ENCODE measurements at places on chromosomes 6 and 20. TPM values are rescaled to one million over a fixed set of nuclear protein-coding genes. Genes with fewer than 3 reads are reported as not detected.

MYCT1 gene
- total RNA-seq: 1.9 TPM

CCN2 gene
- 115 TPM for total RNA-seq

LAMA4 gene
- total RNA-seq: 35.1 TPM

SERINC1 gene
- total RNA-seq: 83.1 TPM

- H3K4me1 ChIP-seq: no peaks in the 10 kb centered on the region
- no peak overlapping the region for H3K4me3 ChIP-seq
- no peaks in the 10 kb centered on the region for H3K27me3 ChIP-seq
- H3K27ac ChIP-seq: no peak overlapping the region
- H3K36me3 ChIP-seq: no peaks in the 10 kb centered on the region
Measured at GRCh38 chr6:21885532-21886114, 292.1 kb downstream of the SOX4 start.

GRCh38 chr6:85756982-85757381 lies 114.3 kb upstream of the SYNCRIP start:
- H3K27me3 ChIP-seq: no peaks in the 10 kb centered on the region
- H3K4me1 ChIP-seq: no peaks in the 10 kb centered on the region
- DNase-seq: no peak
- H3K27ac ChIP-seq: no peak overlapping the region
- no peaks in the 10 kb centered on the region for H3K36me3 ChIP-seq

DNA sequence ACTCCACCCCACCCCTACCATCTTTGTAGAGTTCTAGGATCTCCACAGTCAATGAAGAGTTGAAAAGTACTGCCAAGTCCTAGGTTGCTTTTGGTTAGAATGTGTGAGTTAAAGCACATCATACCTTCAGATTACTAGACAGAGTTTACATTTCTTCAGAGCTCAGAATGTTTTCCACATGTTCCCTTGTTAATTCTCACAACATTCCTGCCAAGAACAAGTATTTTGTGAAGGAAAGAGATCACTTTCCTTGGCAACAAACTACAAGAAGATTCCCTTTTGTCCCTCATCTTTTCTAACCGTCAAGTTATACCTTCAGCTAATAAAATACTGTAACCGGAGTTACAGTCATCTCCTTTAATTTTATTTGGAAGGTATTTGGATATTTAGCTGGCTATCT lies 266.8 kb downstream of the ZFAND3 start:
- H3K4me1 ChIP-seq: no peaks in the 10 kb centered on the region
- H3K27me3 ChIP-seq: no peaks in the 10 kb centered on the region
- no peaks in the 10 kb centered on the region for H3K36me3 ChIP-seq
- DNase-seq: no peak
- H3K4me3 ChIP-seq: no peak overlapping the region
- no peak overlapping the region for H3K27ac ChIP-seq

- no peaks in the 10 kb centered on the region for H3K4me1 ChIP-seq
- H3K4me3 ChIP-seq: no peak overlapping the region
- H3K36me3 ChIP-seq: no peaks in the 10 kb centered on the region
Measured at GRCh38 chr6:109870089-109870410, 108.1 kb upstream of the GPR6 start.

GRCh38 chr20:36835453-36836198 lies 40.3 kb upstream of the TLDC2 start:
- peak overlapping the region; percentile 44 for H3K27ac ChIP-seq
- H3K27me3 ChIP-seq: no peaks in the 10 kb centered on the region
- H3K36me3 ChIP-seq: no peaks in the 10 kb centered on the region
- peak; percentile 94 for DNase-seq

GRCh38 chr20:43983359-43983758 lies 68.7 kb downstream of the TOX2 start:
- H3K27ac ChIP-seq: peak overlapping the region; percentile 87
- no peaks in the 10 kb centered on the region for H3K27me3 ChIP-seq
- peaks cover 4% of the 10 kb centered on the region for H3K4me1 ChIP-seq
- no peak overlapping the region for H3K4me3 ChIP-seq
- peak; percentile 90 for DNase-seq
- H3K36me3 ChIP-seq: no peaks in the 10 kb centered on the region

DNA sequence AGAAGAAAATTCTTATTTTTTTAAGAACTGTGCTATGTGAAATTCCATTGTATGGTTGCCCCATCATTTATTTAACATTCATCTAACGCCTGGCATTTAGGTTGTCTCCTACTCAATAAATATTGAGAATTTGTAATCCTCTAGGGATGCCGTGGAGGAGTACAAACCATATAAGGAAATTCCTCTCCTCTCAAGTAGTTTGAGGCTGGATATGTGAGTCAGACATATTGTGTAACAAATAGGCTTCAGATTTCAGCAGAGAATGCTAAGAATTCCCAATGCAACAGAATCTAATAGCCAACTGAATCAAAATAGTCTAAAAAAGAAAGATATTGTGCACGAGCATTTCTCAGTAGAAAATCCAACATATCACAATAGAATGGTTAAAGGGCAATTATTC lies 174.7 kb downstream of the OTOR start:
- H3K27me3 ChIP-seq: no peaks in the 10 kb centered on the region
- H3K27ac ChIP-seq: no peak overlapping the region
- no peaks in the 10 kb centered on the region for H3K4me1 ChIP-seq
- DNase-seq: no peak
- H3K36me3 ChIP-seq: no peaks in the 10 kb centered on the region

GRCh38 chr20:6282642-6283041 lies 159.8 kb upstream of the FERMT1 start:
- no peaks in the 10 kb centered on the region for H3K36me3 ChIP-seq
- no peaks in the 10 kb centered on the region for H3K4me1 ChIP-seq
- no peak overlapping the region for H3K27ac ChIP-seq
- no peak for DNase-seq

DNA sequence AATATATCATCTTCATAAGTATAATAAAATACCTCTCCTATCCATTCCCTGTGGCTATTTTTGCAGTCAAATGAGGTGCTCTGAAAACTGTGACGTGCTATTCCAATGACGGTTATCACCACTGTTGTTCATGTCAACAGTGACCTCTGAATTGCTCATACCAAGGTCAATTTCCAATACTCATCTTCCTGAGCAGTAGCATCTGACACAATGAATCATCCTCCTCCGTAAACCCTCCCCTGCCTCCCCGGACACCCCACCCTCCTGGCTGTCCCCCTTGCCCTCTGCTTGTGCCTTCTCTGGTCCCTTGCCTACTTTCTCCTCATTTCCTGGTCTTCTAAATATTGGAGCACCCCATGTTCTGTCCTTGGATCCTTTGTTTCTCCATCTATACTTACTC lies 77.7 kb upstream of the SLC22A23 start:
- no peak overlapping the region for H3K4me3 ChIP-seq
- H3K27me3 ChIP-seq: no peaks in the 10 kb centered on the region
- no peak for DNase-seq
- H3K27ac ChIP-seq: no peak overlapping the region
- no peaks in the 10 kb centered on the region for H3K4me1 ChIP-seq

DNA sequence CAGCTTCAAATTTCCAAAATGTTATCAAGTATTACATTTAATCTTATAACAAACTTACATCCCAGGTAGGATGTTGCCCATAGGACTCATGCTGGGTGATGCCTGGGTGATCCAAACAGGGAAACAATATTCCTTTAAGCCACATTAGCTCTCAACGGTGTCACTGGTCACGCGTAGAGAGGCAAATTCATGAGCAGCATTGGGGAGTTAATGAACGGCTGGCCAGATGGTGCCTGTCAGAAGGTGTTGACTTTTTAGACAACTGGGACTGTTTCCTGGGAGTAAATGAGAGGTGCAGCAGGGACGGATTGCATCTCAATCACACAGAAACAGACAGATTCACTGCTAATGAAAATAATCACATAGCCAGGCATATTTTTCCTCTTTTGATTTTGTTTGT lies 83.3 kb upstream of the ID4 start:
- no peaks in the 10 kb centered on the region for H3K27me3 ChIP-seq
- DNase-seq: no peak
- H3K36me3 ChIP-seq: no peaks in the 10 kb centered on the region
- no peaks in the 10 kb centered on the region for H3K4me1 ChIP-seq
- H3K4me3 ChIP-seq: no peak overlapping the region

DNA sequence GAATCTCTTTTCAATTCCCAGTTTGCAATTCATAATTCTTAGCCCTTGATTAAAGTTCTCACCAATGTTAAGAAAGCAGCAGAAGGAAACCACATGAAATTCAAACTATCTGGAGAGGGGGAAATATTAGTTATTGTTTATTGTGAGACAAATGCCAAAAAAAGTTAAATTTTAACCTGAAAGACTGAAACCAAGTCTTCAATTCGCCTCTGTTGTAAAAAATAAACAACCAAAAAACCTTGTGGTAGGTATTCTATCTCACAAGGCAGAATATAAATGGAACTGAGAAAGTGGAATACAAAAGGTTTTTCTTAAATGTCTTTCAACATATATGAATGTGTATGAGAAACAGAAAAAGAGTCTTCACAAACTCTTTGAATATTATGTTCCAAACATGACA lies 24.8 kb downstream of the TMX4 start:
- no peak for DNase-seq
- H3K27ac ChIP-seq: no peak overlapping the region
- H3K4me1 ChIP-seq: no peaks in the 10 kb centered on the region
- no peak overlapping the region for H3K4me3 ChIP-seq

GRCh38 chr20:13286607-13287006 lies 65.5 kb downstream of the ISM1 start:
- no peaks in the 10 kb centered on the region for H3K36me3 ChIP-seq
- no peak overlapping the region for H3K4me3 ChIP-seq
- no peaks in the 10 kb centered on the region for H3K27me3 ChIP-seq
- H3K27ac ChIP-seq: no peak overlapping the region
- DNase-seq: no peak

GRCh38 chr20:62486484-62486883 lies 10.7 kb upstream of the GATA5 start:
- no peaks in the 10 kb centered on the region for H3K4me1 ChIP-seq
- H3K4me3 ChIP-seq: no peak overlapping the region
- no peak for DNase-seq
- no peaks in the 10 kb centered on the region for H3K36me3 ChIP-seq

DNA sequence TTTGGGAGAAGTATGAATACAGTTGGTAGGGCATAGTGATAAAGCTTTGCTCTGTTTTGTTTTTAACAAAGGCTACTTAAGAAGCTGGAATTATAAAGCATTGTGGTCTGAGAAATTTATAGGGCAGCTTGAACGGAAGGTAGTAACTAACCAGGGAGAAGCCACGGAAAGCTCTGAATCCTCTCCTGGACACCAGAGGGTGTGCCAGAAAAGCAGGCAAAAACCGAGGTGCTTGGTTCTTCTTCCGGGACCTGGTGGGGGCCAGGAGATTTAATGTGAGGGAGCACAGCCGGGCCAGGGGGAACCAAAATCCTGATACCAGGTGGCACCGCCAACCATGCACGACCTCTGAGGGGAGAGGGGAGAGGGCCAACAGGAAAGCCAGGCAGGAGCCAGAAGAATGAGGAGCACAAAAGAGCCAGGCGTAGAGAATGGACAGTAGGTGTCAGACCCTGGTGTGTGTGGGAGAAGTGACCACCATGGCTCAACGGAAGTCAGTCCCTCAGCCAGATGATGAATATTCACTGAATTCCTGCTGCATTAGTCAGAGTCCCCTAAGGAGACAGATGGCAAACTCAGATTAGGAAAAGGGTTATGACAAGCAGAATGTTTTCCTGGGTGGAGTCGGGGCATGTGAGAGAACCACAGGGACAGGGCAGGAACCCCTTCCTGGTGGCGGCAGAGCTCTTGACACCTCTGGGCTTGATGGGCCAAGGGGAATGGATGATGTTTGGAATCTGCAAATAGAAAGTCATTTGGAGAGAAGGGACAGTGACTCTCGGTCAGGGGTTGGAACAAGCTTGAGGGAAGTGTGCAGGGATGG lies 262.3 kb downstream of the ZNF217 start:
- no peak overlapping the region for H3K27ac ChIP-seq
- no peaks in the 10 kb centered on the region for H3K36me3 ChIP-seq
- no peaks in the 10 kb centered on the region for H3K4me1 ChIP-seq
- H3K4me3 ChIP-seq: no peak overlapping the region

DNA sequence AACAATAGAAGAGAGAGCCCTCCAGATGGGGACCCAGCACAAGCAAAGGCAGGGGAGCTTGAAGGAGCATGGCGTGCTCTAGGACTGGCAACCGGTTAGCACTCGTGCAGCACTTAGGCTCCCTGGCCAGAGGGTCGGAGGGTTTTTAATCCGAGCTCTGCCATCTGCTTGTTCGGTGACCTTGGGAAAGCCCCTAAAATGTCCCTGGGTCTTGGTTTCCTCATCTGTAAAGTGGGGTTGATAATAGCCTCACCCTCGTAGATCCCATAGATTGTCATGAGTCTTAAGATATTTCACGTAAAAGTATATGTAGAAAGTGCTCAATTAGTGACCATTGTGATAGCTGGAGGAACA lies 16.6 kb upstream of the HCK start:
- H3K36me3 ChIP-seq: no peaks in the 10 kb centered on the region
- peaks cover 4% of the 10 kb centered on the region for H3K27me3 ChIP-seq
- no peak overlapping the region for H3K27ac ChIP-seq
- H3K4me3 ChIP-seq: no peak overlapping the region
- DNase-seq: no peak

- no peaks in the 10 kb centered on the region for H3K27me3 ChIP-seq
- H3K4me1 ChIP-seq: no peaks in the 10 kb centered on the region
- no peak overlapping the region for H3K27ac ChIP-seq
- no peak for DNase-seq
- H3K36me3 ChIP-seq: no peaks in the 10 kb centered on the region
- H3K4me3 ChIP-seq: no peak overlapping the region
Measured at GRCh38 chr6:43475516-43475915, 1.9 kb upstream of the TJAP1 start.

DNA sequence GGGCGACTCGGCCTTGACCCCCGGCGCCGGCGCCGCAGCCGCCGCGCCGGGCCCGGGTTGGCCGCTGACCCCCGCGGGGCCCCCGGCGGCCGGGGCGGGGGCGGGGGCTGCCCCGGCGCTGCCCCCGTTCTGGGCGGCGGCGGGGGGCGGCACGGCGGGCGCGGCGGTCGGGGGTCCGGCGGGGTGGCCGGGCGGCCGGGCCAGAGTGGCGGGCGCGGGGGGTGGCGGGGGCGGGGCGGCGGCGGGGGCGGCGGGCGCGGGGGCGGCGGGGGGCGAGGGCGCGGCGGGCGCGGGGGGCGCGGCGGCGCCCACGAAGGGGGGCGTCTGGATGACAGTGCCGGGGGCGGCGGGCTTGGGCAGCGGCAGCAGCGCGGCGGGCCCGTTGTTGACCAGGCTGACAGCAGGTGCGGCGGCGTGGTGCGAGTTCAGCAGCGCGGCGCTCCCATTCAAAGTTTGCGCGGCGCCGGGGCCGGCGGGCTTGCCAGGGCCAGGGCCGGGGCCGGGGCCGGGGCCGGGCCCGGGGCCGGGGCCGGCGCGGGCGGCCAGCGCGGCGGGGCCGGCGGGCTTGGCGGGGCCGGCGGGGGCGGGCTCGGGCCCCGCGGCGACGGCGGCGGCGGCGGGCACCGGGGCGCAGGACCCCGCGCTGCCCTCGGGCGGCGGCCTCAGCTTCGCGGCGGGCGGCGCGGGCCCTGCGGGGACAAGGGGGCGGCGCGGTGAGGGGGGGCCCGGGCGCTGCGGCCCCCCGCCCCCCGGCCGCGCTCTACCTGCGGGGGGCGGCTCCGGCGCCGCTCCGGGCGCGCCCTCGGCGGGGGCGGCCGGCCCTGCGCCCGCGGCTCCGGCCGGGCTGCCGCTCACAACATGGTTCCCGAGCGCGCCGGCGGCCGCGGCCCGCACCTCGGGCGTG lies 659 bp downstream of the TAF4 start:
- DNase-seq: no peak
- no peak overlapping the region for H3K27ac ChIP-seq
- no peaks in the 10 kb centered on the region for H3K36me3 ChIP-seq
- H3K4me3 ChIP-seq: peak overlapping the region; percentile 30
- peaks cover 39% of the 10 kb centered on the region for H3K4me1 ChIP-seq

- H3K4me3 ChIP-seq: no peak overlapping the region
- no peak overlapping the region for H3K27ac ChIP-seq
- no peaks in the 10 kb centered on the region for H3K27me3 ChIP-seq
Measured at GRCh38 chr6:77474286-77474956, 11.1 kb upstream of the HTR1B start.

GRCh38 chr6:9507136-9507895 lies 907.6 kb downstream of the TFAP2A start:
- H3K27me3 ChIP-seq: no peaks in the 10 kb centered on the region
- no peaks in the 10 kb centered on the region for H3K4me1 ChIP-seq
- DNase-seq: no peak
- H3K27ac ChIP-seq: no peak overlapping the region
